Sigmoid colon (tissue), 7 donors: ENCODE measurements at places on chromosomes 4 and X.
A peak's percentile ranks its signal among the peaks of the same experiment; 100 is the strongest.

DNA sequence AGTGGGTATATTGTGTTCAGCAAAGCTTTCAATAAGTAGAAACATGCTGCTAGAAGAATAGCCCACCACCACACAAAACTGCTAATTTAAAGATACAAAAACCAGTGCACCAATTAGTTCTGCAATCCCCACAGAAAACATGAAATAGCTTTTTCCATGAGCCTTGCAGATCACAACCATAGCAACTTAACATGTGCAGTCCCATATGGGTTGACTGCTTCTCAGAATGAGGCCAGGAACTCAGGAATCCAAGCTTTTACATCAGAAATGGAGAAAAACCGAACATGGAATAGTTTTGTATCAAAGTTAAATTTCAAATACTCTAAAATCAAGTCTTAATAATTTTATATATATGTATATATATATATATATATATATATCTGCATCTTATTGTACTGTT is 66.6 kb upstream of the IQCM start:
- no peak for DNase-seq

GRCh38 chr4:104412344-104412743 is 82.3 kb downstream of the CXXC4 start:
- DNase-seq, result no peak

- no peak for DNase-seq
Observed at GRCh38 chrX:43446752-43447151, 209.3 kb upstream of the MAOA start.

GRCh38 chr4:95506264-95506663 is 42.5 kb downstream of the UNC5C start:
- DNase-seq, result no peak

GRCh38 chrX:153582896-153583295 is 16.0 kb downstream of the CCNQ start:
- no peak for DNase-seq

DNA sequence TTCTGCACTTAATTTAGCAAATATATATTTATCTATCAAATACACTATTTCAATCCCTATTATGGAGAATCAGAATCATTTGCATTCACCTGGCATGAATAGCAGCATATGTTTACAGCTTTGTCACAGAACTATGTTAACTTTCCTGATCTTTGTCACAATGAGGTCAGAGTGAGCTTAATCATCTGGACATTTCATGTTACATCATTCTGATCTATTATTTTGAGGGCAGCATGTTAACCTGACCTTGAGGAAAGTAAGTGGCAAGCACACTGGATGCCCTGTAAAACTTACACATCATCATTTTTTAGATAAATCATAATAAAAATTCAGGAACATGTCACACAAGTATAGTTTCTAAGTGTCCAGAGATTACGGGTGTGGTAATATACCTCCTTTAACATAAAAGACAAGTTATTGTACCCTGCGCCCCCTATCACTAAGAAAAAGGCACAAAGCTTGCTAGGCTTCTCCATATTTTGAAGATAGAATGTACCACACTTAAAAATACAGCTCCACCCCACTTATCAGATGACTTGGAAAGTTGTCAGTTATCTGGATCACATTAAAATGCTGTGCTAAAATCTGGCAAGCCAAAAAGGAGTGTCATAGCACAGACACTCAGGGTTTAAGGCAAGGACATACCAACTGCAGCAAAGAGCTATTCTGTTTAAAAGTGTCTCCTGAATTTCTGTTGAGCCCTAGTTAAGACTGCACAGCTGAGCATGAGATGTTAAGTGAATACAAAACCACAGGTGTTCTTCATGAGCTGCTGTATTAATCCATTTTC is 182.7 kb upstream of the FAT4 start:
- DNase-seq, result no peak

DNA sequence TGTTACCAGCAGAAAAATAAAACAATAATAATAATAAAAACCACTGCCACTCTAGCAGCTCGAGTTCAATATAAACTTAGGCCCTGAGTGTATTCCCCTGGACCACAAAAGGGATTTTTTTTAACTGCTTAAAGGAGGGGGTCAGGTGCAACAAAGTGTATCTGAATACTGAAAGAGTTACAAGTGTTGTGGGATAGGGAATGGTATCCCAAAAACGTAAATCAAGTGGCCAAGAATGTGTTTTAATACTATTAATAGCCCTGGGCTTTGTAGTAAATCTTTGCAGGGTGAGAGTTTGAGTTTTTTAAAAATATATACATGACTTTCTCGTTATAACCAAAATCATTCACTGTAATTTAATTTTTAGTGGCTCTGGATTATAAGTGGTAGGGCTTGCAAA is 860.1 kb upstream of the INTU start:
- DNase-seq, result no peak

- DNase-seq, result no peak
Observed at GRCh38 chr4:145625677-145626622, 6.8 kb downstream of the MMAA start.

DNA sequence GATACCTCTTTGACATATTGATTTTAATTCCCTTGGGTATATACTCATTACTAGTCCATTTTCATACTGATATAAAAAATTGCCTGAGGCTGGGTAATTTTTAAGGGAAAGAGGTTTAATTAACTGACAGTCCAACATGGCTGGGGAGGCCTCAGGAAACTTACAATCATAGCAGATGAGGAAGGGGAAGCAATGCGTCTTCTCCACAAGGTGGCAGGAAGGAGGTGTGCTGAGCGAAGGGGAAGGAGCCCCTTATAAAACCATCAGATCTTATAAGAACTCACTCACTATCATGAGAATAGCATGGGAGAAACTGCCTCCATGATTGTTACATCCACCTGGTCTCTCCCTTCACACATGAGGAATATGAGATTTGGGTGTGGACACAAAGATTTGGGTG is 42.4 kb downstream of the MSX1 start:
- no peak for DNase-seq

- DNase-seq, result no peak
Observed at GRCh38 chr4:187908731-187909130, 86.8 kb upstream of the ZFP42 start.

DNA sequence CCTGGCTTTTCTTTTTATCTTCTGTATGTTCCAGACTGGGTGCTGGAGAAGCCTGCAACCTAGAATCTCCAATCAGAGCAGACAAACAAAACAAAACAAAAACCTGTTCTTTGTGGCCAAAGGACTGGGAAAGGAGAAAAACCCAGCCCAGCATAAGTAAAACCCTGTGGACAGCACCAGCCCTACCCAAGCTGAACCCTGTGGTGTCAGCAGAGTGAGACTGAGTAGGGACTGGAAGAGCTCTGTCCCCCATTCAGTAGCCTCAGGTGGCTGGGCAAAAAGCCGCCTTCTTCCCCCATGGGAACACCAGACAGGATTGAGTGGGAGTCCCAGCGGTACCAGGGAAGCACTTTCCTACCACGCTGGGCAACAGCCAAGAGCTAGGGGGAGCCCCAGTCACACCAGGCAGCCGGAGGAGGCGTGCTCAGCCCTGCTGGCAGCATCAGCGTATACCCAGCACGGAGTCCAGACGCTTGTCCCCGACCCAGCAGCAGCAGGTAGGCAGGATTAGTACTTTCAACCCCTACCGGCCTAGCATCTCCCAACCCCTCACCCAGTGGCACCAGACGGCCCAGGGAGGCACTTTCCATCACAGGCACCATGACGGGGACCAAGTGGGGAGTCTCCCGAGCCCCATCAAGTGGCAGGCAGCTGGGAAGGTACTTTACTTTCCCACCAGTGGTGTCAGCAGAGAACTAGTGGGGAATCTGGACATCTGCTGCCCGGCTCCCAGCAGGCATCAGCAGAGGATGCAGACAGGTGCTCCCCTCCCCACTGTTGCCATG is 8.6 kb upstream of the JADE3 start:
- DNase-seq, result peak; percentile 89

DNA sequence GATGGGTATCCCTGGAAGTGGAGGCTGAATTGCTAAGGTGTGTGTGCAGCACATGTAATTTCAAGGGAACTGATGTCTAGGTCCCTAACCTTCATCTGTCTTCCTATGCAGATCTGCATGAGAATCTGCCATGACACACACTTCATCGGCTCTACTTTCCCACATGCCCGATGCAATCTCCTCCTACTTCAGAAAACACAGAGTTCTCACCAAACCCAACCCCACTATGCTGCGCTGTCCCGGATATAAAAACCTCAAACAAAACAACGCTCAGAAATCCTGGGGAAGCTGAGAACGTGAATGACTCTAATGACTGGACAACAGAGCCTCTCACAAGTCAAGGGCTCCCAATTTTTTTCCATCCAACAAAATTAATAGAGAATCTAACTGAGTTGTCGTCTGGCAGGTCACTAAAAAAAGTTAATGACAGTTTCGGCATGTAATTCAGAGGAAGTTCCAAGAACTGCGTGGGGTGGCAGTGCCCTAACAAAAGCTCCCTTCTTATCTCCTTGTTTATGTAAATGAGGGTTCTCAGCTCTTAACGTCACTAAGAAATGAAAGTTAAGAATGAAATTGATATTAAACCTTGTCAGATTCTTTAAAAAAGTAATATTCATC is 39.0 kb downstream of the STX18 start:
- no peak for DNase-seq

- DNase-seq, result no peak
Observed at GRCh38 chrX:130497531-130497930, 95.7 kb downstream of the RBMX2 start.

GRCh38 chr4:8819473-8820177 is 52.0 kb downstream of the HMX1 start:
- DNase-seq, result peak; percentile 43

DNA sequence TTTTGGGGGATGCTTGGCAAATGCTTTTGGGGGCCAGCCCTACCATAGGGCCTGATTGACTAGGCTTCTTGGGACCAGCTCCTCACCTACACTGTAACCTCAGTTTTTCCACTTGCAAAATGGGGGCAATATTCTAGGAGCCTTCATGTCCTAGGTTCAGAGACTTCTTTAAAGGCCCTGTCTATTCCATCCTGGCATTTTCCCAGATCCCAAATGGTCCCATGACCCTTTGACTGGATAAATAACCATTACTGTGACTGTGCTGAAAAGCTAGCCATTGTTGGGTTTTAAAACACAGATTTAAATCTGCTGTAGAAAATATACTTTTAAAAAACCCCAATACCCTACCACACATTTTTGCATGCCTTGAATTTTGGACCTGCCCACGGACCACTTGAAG is 149.8 kb downstream of the EFNB1 start:
- no peak for DNase-seq

GRCh38 chr4:127788517-127788916 is 6.4 kb downstream of the HSPA4L start:
- DNase-seq, result no peak

GRCh38 chr4:83308672-83309071 is 24.1 kb upstream of the COQ2 start:
- no peak for DNase-seq

GRCh38 chr4:113537628-113538027 is 223.9 kb downstream of the CAMK2D start:
- no peak for DNase-seq

DNA sequence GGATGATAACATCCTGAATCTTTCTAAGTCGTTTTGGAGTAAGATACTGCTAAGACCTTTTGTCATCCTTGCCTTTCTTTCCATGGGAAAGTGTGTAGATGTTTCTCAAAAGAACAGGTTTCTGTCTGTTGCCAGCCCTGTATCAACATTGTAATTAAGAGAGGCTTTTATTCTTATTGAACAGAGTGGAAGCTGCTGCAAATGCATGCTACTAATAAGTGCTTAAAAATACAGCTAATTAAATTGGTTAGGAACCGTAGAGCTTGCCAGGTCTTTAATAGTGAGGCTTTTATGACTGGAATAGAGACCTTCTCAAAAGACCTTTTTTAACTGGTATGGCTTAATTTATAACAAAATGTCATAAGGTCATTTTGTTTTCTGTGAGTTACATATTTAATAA is 34.4 kb downstream of the INTU start:
- DNase-seq, result no peak

DNA sequence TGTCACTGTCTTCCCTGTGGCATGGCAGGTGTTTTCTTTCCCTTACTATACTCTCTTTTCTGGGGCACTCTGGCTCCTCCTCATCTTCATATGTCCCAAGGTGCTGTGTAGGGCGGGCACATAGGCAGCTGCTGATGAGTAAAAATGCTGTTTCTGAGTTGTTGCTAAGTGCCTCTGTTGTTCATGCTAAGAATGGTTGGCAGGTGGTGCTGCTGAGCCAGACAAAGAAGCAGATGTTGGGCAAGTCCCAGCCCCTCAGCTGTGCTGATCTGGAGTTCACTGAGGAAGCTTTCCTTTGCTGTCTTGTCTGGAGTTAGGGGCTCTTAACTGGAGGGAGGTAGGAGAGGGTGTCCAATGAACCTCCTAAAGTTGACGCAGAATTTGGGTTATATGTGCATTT is 40.6 kb downstream of the HADH start:
- no peak for DNase-seq

- DNase-seq, result no peak
Observed at GRCh38 chr4:22873899-22874298, 181.2 kb downstream of the GBA3 start.

- no peak for DNase-seq
Observed at GRCh38 chr4:70746179-70746839, 24.5 kb downstream of the RUFY3 start.

DNA sequence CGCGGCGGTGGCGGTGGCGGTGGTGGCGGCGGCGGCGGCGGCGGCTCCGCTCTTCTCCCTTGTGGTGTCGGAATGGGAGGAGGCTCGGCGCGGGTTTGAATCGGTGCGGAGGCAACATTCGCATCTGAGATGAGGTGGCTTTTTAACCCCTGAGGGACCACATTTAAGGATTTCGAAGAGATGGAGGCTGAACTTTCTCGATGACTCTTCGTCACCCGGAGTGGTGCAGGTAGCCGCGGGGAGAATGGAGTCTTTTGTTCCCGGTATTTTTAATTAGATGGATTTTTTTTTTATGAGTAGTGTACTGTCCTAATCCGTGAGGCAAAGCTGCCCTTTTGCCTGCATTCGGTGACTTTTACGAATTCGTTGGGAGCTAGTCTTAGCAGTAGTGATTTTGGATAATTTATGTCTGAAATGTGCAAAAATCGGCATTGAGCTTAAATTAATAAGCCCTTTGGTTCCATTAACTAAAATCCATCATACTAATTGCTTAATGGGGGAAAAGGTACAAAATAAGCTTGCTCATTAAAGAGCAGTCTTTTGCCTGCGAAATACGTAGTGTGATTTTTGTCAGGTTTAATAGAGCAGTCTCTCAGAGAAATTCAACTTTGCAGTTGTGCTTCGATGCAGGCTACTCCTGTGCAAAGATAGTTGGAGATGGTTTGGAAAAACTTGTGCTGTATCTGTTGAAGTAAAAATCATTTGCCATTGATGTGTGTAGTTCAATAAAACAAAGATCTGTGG is 206.2 kb downstream of the TENM3 start:
- DNase-seq, result peak; percentile 85

DNA sequence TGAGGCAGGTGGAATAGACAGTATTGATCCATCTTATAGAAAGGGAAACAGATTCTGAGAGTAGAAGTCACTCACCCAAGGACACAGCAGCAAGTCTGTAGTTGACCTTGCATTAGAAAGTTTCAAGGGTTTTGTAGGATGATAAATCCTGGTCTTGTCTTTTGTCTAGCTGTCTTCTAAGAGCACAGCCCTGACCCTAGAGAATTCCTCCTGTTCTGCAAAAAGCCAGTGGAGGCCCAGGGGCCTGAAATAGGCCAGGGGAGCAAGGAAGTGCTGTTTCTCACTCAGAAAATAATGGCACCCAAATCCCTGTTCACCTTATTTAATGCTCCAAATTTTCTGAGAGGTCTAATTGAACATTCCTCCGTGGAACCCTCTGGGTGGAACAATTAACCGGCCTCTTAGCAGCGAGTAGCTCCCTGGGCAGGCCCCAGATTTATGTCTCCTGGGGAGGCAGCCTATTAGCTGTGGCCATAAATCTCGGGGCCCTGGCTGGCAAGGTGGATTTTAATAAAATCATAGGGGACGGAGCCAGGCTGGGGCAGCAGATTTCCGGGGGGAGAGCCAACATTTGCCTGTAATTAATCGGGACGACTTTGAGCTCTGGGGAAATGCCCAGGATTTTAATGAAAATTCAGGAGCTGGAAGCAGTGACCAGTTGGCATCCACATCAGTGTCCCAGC is 49.2 kb upstream of the MSX1 start:
- no peak for DNase-seq
